ENCODE measurements at places on chromosomes 13 and 19.

- DNase-seq, result no peak
These were observed 16.6 kb downstream of the CKM start for GRCh38 chr19:45306040-45306439.

GRCh38 chr19:31583148-31583547, 233.9 kb upstream of the TSHZ3 start:
- no peak for DNase-seq

DNA sequence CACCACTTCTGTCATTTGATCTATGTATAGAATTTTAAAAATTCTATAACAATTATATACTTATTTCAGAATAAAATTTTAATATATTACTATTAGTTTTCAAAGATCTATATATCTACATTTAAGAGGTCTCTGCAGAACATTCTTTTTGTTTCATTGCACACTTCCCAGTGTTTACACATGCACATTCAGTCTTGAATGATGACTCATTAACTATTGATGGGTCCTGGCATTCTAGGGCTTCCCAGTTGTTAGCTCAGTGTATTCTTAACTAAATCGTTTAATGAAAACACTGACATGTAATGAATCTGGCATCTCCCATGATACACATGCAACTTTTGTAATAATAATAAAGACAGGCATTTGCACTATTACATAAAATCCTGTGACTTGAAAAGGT, 324.6 kb downstream of the KLF12 start:
- DNase-seq, result no peak

GRCh38 chr19:49453757-49454240, 774 bp downstream of the ALDH16A1 start:
- DNase-seq, result no peak

GRCh38 chr19:6891761-6892385, 4.5 kb downstream of the ADGRE1 start:
- DNase-seq, result no peak

GRCh38 chr13:50518781-50519201, 324.7 kb downstream of the DLEU7 start:
- peak; percentile 45 for DNase-seq

GRCh38 chr19:18649371-18650020, 12.7 kb downstream of the KLHL26 start:
- DNase-seq, result peak; percentile 75

GRCh38 chr13:111304041-111304544, 16.3 kb upstream of the TEX29 start:
- no peak for DNase-seq

DNA sequence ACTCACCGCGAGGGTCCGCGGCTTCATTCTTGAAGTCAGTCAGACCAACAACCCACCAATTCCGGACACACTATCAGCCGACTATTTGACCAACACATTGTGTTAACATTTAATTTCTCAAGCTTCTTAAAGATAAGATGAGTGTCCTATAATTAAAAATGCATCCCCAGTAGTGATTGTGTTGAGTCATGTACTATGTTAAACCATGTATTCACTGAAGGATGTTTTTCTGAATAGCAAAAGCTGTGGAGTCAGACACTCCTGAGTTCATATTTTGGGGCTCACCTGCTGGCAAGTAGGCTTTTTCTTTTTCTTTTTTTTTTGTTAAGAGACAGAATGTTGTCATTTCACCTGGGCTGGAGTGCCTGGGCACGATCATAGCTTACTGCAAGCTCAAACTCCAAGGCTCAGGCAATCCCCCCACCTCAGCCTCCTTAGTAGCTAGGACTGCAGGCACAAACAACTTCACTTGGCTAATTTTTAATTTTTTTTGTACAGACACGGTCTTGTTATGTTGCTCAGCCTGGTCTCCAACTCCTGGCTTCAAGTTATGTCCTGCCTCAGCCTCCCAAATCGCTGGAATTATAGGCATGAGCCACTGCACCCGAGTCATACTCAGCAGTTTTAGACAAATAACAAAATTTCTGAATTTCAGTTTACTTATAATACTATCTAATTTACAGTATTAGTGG, 606.9 kb downstream of the PCDH9 start:
- DNase-seq, result no peak

- DNase-seq, result no peak
These were observed 65.1 kb downstream of the TM9SF2 start for GRCh38 chr13:99566125-99567083.

- no peak for DNase-seq
These were observed 34.6 kb downstream of the MYH14 start for GRCh38 chr19:50238043-50238442.

- DNase-seq, result no peak
These were observed 53.4 kb downstream of the ING1 start for GRCh38 chr13:110766671-110767430.

DNA sequence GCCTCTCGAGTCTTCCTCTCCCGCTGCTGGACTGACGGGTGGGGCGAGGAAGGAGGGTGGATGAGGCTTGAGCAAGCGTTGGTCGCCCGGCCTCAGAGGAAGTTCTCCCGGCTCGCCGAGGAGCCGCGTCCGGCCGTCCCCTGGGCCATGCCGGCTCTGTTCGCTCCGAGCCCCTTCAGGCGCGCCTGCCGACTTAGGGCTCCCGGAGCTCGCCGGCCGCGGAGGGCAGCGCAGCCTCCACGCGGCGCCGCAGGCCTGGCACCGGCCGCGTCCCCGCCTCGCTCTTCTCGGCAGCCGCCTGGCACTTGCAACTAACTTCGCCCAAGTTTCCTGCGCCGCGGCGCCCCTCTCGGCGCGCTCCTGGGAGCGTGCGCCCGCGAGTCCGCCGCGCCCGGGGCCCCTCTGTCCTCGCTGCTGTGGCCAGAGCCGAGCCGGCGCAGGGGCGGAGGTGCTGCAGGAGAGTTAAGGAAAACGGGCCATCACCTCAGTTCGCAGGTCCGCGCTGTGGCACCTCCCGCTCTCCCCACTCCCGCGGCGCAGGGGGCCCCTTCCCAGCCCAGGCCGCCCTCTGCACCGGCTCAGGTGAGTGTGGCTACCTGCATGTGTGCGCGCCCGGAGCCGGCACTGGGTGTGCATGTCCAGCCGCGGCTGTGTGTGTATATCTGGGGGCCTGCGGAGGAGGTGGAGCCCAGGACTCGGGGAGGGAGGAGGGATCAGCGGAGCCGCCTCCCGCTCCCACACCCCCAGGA, 641 bp upstream of the SOX21 start:
- peak; percentile 73 for DNase-seq

- no peak for DNase-seq
These were observed 502.3 kb downstream of the TBC1D4 start for GRCh38 chr13:74979703-74980102.

DNA sequence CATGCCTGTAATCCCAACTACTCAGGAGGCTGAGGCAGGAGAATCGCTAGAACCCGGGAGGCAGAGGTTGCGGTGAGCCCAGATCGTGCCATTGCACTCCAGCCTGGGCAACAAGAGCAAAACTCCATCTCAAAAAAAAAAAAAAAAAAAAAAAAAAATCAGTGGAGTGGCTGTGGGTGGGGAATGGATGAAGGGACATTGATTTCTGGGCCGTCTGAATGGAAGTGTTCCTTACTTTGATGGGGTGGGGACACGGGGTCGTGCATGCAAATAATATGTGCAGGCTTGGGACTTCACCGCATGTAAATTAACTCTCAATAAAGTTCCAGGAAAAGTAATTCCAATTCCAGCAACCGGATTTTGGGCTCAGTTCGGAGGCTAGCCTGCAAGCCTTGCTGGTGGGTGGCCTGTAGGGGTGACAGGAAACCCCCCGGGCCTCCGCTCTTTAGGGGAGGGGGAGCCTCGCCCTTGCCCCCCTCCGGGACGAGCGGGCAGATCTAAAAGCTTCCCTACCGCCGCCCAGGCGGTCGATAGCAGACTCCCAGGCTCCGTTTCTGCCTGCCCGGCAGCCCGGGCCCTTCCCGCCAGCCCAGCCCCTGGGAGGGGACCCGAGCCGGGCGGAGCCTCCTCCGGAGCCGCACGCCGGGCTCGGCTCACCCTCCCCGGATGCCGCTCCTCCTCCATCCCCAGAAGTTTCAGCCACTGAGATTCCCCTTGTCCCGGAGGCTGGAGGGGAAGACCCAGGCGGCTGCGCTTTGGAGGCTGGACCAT, 48.0 kb upstream of the ADGRE5 start:
- DNase-seq, result no peak

GRCh38 chr19:39264306-39265290, 3.6 kb upstream of the IFNL2 start:
- no peak for DNase-seq

GRCh38 chr13:40615619-40616018, 50.8 kb downstream of the FOXO1 start:
- DNase-seq, result no peak

DNA sequence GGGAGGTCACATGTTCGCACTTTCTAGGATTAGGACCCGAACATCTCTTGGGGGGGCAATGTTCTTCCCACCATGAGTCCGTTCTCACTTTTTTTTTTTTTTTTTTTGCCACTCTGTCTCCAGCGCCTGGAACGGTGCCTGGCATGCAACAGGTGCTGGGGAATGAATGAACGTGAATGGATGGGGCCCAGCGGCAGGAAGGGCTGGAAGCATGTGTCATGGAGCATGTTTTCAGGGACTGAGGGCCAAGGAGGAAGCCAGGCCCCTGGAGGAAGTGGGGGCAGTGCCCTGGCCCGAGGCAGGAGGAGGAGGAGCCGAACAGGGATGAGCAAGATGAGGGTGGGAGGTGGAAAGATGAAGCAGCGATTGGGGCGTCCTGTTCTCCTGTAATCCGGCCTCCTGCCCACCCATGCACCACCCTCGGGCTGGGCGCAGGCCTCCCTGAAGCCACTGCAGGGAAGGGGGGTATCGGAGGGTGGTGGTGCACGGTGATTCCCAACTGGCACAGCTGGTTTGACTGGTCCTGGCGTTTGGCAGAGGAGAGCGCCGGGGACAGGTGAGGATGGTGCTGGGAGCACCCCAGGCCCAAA, 8.8 kb upstream of the SULT2B1 start:
- DNase-seq, result no peak

DNA sequence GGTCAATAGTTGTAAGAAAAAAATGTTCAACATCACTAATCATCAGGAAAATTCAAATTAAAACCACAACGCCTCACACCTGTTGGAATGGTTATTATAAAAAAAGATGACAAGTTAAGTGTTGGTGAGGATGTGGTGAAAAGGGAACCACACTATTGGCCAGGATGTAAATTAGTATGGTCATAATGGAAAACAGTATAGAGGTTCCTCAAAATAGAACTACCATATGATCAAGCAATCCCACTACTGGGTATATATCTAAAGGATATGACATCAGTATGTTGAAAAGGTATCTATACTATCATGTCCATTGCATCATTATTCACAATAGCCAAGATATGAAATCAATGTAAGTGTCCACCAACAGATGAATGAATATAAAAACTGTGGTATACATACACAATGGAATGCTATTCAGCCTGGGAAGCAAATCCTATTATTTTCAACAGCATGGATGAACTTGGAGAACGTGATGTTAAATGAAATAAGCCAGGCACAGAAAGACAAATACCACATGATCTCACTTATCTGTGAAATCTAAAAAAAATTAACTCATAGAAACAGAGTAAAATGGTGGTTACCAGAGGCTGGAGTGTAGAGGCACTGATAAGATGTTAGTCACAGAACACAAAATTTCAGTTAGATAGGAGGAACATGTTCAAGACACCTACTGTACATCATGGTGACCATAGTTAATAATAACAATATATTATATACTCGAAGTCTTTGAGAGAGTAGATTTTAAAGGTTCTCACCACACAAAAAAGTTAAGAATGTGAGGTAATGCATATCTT, 56.6 kb downstream of the TBC1D4 start:
- DNase-seq, result no peak

DNA sequence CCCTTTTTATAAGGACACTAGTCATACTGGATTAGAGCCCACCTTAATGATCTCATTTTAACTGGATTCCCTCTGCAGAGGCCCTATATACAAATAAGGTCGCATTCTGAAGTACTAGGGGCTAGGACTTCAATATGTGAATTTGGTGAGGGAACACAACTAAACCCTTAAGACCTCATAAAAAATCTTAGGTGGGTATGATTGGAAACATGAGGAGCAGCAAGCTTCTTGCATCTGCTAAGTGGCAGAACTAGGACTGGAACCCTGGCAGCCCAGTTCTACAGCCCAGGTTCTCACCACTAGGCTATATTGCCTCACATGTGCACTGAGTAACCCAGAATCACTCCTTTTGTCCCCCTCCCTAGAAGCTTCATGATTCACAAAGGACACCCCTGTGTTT, 17.1 kb upstream of the GRWD1 start:
- DNase-seq, result no peak

GRCh38 chr13:88627071-88627470, 955.9 kb downstream of the SLITRK5 start:
- no peak for DNase-seq

DNA sequence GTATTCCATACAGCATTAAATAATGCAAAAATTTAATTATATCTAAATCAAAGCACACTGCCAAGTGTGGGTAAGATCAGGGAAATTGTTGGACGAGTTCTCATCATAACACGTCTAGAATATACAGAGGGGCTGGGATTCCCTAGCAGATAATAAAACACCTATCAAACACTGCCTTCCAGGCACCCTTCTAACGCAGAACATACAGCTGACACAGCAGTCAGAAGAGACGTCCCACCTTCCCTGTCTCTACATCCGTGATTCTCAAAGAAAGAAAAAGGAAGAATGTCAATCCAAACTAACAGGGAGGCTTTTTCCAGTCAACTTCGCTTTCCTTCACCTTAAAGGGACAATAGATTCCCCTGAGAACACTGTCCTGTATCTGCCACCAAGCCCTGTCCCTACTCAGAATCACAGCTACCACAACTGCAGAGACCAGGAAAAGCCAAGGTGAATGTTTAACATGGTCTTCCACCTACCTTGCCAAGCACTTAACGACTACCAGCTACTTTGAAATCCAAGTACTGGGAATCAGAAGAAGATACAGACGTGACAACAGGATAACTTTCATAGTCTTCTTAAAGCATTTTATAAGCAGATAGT, 38.5 kb downstream of the TBC1D4 start:
- DNase-seq, result no peak

- no peak for DNase-seq
These were observed 1213.1 kb downstream of the OLFM4 start for GRCh38 chr13:54241719-54242118.

Measured in head of caudate nucleus (tissue), 42 donors.